ENCODE measurements at places on chromosomes 3 and 15.

GRCh38 chr15:97995881-97996603 is 35.5 kb downstream of the ARRDC4 start:
- DNase-seq: no peak

- DNase-seq: no peak
Measured at GRCh38 chr3:108486338-108486737, 24.1 kb downstream of the MYH15 start.

DNA sequence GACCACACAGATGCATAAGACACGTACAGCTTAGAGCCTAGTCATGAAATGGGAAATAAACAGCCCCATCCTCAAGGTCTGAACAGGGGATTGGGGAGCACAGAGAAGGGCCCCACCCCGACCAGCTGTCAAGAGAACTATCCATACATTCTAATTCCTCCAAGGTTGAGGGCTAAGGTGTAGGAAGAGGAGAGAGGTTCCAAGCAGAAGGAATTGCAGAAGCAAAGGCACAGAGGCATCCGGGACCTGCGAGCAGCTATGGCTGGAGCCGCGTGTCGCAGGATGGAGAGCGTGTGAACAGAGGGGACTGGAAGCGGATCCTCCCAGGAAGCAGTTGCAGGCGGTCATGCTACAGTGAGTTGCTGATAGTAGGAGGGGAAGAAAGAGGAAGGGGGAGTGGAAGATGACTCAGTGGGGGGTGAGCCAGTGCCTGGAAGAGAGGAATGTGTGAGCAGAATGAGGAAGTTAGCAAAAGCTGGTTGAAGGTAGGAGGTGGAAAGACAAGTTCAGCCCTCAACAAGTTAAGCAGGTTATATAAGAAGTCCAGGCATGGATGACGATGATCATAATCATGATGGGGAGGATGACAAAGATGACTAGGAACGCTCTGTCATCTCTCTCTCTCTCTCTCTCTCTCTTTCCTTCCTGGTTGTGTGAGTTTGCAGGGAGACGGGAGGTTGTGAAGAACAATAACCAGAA is 89.7 kb downstream of the LIPC start:
- DNase-seq: no peak

DNA sequence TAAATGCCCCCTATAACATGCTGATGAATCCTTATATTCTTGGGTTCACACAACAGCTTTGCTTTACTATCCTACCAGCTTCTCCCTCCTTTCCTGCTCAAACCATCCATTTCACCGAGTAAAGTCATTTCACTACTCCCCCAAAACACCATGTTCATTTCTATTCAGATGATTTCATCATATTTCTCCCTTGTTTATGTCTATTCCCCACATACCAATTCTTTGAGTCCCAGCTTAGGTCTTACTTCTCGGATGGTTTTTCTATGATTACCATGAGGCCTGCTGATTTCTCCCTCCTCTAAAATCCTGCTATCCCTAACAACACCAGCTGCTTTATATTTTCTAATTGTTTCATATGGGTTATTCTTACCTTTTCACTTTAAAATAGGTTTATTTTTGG is 231.4 kb downstream of the TIGIT start:
- DNase-seq: no peak

DNA sequence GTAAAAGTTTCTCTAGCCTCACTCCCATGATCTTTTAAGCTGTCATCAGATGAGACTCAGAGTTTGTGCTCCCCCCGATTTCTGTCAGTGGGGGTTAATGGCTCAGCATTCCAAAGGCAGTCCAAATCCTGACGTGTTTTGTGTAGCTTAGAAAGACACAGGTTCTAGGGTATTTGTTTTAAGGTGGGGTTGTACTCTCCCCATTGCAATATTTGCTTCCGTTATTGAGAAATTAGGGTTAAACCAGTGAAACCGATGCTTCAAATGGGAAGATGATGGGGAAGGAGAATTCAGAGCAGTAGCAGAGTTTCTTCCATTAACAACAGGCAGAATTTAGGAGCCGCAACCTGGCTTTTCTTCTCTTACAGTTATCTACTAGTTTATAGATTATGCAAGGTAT is 3.4 kb downstream of the PIGB start:
- no peak for DNase-seq
